ENCODE measurements at places on chromosomes 2 and 18.

DNA sequence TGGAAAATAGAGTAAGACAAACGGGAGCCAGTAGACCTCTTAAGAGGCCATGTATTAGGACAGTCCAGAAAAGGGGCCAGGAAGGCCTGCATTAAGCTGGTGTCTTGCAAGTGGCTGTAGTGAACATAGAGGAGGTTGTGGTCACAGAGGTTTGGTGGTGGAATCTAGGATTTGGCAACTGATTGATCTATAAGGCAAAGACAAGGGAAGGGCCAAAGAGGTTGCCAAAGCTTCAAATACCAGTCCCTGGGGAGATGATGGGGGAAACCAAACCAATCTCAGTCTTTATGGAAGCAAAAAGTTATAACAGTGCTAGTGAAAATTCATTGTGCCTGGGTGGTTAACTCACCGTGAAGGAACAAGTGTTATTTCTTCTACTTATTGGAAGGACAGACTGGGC lies 28.7 kb upstream of the RTN4 start:
- DNase-seq = no peak

DNA sequence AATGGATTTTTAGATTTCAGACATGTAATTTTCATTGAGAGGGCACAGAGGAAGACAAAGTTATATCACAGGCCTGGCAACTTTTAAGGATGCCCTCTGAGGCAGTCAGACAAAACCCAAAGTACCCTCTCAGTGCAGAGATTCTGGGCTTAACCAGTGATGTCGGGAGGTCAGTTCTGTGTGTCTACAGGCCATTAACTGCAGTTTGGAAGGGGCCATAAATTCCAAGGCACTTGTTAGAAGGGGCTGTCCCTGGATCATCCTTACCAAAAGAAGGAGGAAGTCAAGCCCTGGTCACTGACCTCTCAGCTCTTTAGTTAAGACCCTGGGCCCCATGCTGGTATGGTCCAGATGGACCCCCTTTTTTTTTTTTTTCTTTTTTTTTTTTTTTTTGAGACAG lies 60.7 kb downstream of the LRRFIP1 start:
- DNase-seq = no peak

DNA sequence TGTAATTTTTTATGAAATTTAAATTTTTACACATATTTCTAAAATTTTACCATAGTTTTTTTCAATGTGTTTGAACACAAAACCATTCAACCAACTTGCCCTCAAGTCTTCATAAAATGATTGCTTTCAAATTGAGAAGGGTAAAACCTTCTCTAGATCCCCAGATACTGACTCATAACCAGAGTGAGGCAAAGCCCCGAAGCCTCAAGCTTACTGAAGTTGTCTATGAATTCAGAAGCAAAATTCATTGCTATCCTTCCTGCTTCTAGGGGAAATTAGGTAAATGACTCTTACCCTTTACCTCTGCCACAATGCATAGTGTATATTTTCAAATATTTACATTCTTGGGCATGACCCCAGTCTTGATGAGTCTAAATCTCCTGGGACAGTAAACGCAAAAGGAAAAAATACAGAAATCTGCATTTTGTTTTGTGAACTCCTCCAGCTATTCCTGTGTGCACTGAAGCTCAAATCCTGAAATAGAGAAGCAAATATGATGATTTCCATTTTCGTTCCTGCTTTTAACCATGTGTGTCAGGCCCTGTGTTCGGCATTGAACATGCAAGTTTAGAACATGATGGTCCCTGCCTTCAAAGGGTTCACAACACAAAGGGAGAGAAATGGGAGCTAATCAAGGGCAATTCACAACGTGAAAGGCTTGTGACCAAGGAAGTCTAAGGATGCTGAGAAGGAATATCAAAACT lies 246.3 kb downstream of the SUCLG1 start:
- no peak for DNase-seq

DNA sequence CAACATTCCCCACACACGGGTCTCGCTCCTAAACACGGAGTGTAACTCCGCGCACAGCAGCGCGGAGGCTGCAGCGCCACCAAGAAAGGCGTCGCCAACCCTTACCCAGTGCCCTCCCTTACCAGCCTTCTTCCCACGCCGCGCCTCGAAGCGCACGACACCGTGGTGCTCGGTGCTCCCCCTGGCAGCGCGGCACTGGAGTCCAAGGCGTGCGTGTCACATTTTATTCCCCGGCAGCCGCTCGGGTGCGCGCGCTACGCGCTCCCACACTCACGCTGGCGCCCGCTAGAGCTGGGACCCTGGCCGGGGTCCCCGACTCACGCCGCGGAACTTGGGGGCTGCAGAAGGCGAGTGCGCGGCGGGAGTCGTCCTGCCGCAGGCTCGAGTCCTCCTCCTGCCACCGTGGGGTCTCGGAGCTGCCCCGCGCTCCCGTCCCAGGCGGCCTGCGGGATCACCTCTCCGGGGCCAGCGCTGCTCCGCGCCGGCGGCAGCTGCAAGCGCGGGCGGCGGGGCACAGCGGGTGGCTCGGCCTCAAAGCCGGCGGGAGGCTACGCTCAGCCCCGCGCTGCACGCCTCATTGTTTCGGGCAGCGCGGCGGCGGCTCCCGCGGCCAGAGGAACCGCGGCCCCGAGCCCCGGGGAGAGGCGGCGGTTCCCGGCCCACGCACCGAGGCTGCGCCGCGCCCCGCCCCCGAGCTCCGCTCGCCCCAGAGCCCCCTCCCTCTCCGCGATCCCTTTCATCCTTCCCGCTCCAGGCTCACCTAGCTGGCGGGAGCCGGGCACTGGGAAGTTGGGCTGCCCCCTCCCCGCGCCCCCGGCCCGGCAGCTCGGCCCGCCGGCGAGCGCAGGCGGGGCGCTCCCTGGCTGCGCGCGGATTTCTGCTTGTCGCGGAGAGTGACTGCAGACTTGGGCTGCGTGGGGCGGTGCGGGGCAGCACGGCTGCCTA lies at the start of gene ST6GAL2:
TSS of gene ST6GAL2 (minus strand) at position 197 of the 945 bp plus-strand sequence. CDS start 42,190 bp downstream, outside the sequence.
- DNase-seq = no peak

- DNase-seq = no peak
Observed at GRCh38 chr2:29610569-29610968, 310.8 kb downstream of the ALK start.

- DNase-seq = no peak
Observed at GRCh38 chr2:224217233-224217961, 178.3 kb upstream of the SERPINE2 start.

GRCh38 chr2:176959614-176960013 lies 253.0 kb upstream of the HNRNPA3 start:
- DNase-seq = no peak

- DNase-seq = no peak
Observed at GRCh38 chr2:239296020-239296932, 104.5 kb downstream of the HDAC4 start.

- no peak for DNase-seq
Observed at GRCh38 chr2:26757873-26758789, 6.0 kb upstream of the SLC35F6 start.

- no peak for DNase-seq
Observed at GRCh38 chr2:188787658-188788240, 186.4 kb upstream of the COL3A1 start.

DNA sequence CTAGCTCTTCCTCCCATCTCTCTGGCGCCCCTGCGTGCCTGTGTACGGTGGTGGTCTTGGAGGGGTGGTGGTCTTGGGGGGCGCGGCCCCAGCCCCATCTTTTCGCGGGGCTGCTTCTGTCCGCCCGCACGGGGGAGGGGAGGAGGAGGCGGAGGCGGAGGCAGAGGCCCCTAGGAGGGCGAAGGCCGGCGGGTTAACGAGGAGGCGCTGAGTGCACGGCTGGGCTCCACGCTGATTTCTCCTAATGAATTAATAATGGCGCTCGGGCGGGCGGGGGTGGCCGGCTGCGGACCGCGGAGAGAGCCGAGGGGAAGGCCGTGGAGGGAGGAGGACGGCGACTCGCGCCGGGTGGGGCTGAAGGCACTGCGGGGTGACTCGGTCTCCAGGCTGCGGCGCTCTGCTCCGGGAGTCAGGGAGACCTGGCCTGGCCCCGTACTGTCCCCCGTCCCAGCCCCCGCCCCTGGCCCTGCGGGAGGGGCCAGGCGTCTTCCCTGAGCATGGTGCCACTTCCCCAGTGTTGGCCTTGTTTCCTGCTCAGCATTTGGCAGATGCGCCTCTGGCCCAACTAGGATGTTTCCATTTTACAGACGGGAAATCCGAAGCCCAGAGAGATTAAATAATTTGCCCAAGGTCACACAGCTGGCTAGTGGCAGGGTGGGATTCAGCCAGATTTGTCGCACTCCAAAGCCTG lies 6.0 kb downstream of the GAREM2 start:
- no peak for DNase-seq

DNA sequence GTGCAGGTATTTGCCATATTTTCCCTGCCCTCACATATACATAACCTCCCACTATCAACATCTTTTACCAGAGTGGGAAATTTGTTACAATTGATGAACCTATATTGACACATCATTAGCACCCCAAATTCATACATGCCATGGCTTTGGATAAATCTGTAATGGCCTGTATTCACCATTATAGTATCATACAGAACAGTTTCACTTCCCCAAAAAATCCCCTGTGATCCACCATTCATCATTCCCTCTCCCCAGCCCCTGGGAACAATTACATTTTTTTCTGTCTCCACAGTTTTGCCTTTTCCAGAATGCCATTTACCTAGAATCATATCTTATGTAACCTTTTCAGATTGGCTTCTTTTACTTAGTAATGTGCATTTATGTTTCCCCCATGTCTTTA lies 494.5 kb downstream of the RNF144A start:
- DNase-seq = no peak

- DNase-seq = no peak
Observed at GRCh38 chr2:198456418-198456817, 652.0 kb downstream of the PLCL1 start.

DNA sequence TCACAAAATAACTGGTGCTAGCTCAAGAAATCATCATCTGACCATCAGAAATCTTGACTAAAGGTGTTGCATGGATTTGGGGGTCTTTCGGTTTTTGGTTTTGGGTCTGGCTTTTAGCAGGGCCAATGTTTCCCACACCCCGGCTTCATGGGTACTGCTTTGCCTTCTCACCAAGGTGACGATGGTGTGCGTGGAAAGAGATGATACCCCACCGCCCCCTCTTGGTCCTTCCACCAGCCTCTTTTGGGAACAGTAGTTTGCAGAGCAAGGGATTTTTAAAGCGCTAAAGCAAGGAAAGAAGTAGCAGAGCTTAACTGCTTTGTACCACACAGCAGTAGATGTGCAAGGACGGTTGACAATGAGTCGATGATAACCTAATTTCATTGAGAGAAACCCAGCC lies 42.3 kb downstream of the BOLA3 start:
- DNase-seq = no peak
